ENCODE measurements at places on chromosomes 4 and X.

DNA sequence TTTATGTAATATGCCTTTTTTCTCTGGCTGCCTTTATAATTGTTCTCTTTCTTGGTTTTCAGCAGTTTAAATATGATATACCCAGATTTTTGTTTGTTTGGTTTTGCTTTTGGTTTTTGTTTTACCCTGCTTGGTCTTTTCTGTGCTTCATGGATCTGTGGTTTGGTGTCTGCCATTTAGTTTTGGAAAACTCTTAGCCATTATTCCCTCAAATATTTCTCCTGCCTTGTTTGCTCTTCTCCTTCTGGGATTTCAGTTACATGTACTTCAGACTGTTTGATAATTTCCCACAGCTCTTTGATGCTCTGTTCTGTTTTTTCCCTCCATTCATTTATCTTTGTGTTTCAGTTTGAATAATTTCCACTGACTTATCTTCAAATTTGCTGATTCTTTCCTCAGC is 223.1 kb upstream of the BCOR start:
- DNase-seq = no peak

- no peak for DNase-seq
Observed at GRCh38 chr4:98482847-98483806, 175.3 kb downstream of the TSPAN5 start.

DNA sequence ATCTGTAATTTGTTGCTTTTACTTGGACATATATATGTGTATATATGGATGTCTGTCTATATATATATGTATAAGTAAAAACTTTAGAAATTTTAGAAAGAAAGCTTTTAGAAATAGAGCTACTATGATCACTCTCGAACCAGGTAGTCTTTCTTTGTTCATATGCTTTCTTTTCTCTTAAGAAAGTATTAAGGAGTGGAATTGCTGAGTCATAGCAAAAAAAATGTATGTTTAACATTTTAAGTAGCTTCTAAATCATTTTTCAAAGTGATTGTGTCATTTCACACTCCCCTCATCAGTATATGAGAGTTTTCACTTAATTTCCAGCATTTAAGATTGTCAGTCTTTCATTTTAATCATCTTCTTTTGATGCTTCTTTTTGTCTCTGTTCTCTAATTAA is 447.9 kb upstream of the TECRL start:
- no peak for DNase-seq

DNA sequence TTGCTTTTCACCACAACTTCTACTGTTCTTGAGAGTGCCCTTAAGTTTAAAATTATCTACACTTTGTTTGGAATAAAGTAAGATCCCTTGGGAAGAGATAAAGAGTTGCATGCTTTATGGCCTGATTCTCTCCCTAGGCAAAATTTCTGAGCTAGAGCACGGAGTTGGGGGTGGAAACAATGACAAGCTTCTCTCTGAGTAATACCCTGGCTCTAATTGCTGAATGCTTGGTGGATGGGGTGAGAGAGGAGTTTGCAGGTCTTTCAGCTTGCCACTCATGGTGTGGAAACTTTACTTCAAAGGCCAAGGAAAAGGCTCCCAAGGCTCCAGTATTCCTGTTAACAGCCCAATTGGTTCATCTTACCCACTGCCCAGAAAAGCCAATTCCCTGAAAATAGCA is 26.1 kb upstream of the PRDM8 start:
- no peak for DNase-seq

GRCh38 chr4:39873823-39874222 is 103.9 kb downstream of the PDS5A start:
- DNase-seq = no peak

GRCh38 chrX:40908026-40908425 is 172.7 kb upstream of the MED14 start:
- DNase-seq = no peak

GRCh38 chrX:23980011-23980441 is 47.0 kb downstream of the KLHL15 start:
- no peak for DNase-seq

DNA sequence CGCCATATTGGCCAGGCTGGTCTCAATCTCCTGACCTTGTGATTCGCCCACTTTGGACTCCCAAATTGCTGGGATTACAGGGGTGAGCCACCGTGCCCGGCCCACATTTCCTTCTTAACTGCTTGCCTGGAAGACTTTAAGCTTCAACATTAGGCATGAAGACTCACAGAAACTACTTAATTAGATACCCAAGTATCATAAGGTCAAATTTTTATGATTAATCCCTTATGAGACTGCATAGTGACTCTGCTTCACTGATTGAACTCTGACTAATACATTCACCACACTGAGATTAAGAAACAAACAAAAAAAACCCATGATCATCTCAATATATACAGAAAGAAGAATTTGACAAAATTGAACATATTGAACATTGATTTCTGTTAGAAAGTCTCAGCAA is 87.4 kb upstream of the KCTD8 start:
- DNase-seq = no peak

- no peak for DNase-seq
Observed at GRCh38 chrX:40933132-40933705, 152.0 kb upstream of the USP9X start.

DNA sequence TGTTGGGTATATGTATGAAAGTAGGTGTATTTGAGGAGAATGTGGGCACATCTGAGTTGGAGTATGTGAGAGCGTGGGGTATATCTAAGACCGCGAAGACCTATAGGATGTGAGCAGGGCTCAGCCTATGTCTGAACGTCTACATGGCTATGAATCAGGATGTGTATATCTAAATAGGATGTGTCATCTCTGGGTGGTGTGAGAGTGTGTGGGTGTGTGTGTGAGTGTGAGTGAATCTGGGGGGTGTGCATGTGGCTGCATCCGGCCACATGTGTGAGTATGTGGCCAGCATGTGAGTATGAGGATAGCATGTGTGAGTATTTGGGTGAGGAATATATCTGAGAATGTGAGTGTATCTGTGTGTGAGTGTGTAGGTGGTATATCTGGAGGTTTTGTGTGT is 7.7 kb downstream of the GPR173 start:
- DNase-seq = no peak

GRCh38 chrX:106159861-106160282 is 8.2 kb upstream of the PWWP3B start:
- no peak for DNase-seq

- no peak for DNase-seq
Observed at GRCh38 chrX:80432863-80433262, 12.6 kb downstream of the TENT5D start.

- DNase-seq = no peak
Observed at GRCh38 chr4:85611661-85612060, 136.7 kb downstream of the ARHGAP24 start.

GRCh38 chr4:101651778-101652177 is 138.8 kb upstream of the BANK1 start:
- no peak for DNase-seq

GRCh38 chr4:184171011-184171410 is 46.7 kb downstream of the ENPP6 start:
- no peak for DNase-seq

DNA sequence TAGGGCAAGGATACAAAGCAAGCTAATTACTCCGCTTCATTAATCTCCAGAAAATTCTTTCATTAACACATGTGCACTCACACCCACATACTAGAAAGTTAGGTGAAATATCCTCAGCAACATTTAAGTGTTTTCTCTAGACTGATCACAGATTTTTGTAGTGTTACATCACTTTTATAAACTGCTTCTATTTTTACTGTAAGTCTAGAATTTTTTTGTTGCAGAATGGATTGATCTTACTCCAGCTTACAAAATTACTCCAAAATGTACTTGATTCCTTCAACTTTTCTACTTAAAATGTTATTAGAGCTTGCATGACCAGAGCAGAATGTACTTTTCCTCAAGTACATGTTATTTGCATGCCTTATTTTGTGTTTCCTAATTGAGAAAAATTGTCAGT is 2325.2 kb downstream of the PCDH7 start:
- DNase-seq = no peak

- no peak for DNase-seq
Observed at GRCh38 chrX:43643201-43643600, 12.9 kb upstream of the MAOA start.

All from activated CD8-positive, alpha-beta memory T cell treated with anti-CD3 and anti-CD28 coated beads for 1 hour (primary cell).